HEK293T (cell line): ENCODE measurements at places on chromosomes 1 and 21.

DNA sequence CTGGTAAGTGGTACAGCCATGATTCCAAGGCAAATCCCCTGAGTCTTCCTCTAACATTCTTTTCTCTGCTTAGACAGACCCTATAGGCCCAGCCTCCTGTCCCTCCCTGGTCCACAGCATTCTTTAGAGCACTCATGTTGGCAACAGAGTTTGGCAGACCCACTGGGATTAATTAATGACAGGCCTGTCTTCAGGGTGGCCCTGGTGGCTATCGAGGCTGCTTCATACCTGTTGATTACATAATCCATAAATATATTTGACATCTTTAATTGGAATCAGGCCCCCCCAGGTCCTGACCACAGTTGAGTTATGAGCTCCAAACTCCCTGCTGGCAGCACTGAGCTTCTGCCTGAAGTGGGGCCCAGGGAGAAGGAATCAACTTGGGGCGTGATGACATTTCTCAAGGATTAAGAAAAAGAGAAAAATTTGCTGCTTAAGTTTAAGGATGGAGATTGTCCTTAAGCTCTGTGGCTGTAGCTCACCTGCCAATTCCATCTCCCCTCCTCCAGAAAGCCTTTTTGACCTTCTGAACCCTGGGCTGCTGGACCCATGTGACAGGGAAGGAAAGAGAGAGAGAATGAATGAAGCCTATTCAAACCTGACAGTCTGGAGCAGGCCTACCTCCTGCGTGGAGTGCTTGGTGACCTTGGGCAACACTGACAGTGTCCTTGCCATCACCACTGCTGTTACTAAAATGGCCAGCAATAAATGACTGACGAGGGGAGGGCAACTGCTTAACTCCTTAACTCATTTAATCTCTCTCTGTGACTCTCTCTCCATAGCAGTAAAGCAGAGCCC lies 156.6 kb downstream of the TRABD2B start:
- no peak for DNase-seq

DNA sequence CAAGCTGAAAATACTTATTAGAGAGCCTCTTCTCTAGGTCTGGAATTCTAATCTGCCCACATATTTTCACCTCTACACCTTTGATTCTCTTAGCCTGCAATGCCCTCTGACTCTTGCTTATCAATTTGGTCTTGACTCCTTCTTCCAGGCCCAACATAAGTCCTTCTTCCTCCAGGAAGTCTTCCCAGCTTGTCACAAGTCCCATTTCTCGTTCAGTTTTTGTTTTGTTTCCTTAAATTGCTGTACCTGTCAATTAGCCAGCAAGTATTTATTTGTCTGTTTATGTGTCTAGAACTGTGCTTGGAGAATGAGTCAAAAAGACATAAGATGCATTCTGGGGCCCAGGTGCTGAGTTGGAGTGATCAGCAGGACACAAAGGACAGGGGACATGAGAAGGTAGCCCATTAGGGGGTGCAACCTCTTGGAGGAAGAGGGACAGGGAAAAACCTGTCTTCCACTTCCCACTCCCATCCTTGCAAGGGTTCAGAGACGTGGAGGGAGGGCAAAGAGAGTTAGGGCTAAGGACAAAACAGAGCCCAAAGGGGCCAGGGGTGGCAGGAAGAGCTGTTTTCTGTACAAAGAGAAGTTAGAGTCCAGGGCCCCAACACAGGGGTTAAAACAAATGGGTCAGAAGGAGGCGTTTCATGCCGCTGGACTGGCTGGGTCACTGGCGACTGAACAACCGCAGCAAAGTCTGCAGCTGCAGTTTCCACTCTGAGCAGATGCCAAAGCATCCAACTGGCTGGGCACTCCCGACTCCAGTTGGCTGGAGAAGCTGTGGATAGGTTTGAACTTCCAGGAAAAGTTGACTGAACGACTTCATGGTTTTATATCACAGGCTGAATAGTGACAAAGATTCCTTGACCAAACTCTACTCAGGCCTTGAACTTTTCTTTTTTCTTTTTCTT lies 10.7 kb upstream of the CNR2 start:
- DNase-seq, result no peak

DNA sequence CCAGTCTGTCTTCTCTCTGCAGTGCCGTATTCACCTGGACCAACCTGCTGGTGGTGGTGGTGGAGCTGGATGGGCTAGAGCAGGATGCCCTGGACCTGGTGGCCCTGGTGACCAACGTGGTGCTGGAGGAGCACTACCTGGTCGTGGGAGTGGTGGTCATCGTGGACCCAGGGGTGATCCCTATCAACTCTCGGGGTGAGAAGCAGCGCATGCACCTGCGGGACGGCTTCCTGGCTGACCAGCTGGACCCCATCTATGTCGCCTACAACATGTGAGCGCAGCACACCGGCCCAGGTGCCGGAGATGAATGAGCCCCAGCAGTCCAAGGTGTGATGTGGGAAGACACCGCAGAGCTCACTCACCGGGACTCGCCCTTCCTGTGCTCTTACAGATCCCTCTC lies 37.5 kb downstream of the S100B start:
- DNase-seq, result peak; percentile 5

DNA sequence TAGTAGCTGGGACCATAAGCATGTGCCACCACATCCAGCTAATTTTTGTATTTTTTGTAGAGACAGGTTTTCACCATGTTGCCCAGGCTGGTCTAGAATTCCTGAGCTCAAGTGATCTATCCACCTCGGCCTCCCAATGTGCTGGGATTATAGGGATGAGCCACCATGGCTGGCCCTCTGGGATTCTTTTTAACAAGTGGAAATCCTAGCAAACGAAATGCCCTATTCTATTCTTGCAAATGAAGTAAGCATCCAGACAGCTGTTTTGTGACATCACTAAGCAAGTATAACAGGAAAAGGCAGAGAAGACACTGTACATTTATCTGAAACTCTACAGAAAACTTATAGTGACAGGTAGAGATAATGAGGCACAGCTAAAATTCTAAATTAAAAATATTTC lies 86.4 kb downstream of the DDAH1 start:
- DNase-seq, result no peak

- DNase-seq, result peak; percentile 32
Observed at GRCh38 chr1:240967070-240967724, 355.2 kb upstream of the GREM2 start.

- no peak for DNase-seq
Observed at GRCh38 chr1:114340892-114341291, 170.1 kb downstream of the TRIM33 start.

GRCh38 chr1:212586206-212587015 lies 22.1 kb upstream of the ATF3 start:
- DNase-seq, result no peak

DNA sequence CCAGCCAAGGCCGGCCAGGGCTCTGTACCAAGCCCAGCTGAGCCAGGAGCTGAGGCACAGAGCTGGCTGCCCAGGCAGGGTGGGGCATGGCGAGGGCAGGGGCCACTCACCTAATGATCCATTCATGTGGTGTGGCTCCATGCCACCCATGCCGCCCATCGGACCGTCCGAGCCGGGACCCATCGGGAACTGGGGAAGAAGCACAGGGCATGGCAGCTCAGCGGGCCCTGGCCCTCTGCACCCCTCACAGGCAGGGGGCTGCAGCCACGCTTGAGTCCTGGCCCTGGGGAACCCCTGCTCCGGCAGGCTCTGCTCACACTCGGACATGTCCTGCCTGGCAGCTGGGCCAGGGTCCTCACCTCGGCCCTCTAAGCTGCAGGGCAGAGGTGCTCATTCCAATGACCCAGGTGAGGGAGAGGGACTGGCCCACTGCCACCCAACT lies 28.7 kb downstream of the MRPL37 start:
- no peak for DNase-seq

GRCh38 chr1:178294654-178295053 lies 200.8 kb downstream of the RASAL2 start:
- peak; percentile 13 for DNase-seq

DNA sequence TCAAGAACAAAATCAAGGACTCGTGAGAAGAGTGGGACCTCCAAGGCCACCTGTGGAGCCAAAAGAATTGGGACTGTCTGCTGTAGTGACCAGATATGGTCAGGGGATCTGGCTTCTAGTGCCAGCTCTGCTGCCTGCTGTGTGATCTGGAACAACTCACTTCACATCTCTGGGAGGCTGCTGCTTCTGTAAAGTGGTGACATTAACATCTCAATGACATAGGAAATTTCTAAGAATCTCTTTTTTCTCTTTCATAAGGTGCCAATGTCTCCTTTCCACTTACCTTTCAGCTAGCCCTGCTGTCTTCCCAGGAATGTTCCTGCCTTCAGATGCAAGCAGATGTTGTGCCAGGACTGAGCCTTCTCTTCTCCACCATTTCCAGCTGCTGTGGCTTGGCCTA lies 5.0 kb upstream of the SRSF4 start:
- DNase-seq, result no peak

- no peak for DNase-seq
Observed at GRCh38 chr1:221164029-221164428, 284.8 kb downstream of the HLX start.

GRCh38 chr1:231407547-231408396 lies 14.3 kb downstream of the EGLN1 start:
- DNase-seq, result no peak

- no peak for DNase-seq
Observed at GRCh38 chr21:27817074-27817473, 850.2 kb upstream of the ADAMTS5 start.

GRCh38 chr1:71240656-71241055 lies 159.8 kb upstream of the ZRANB2 start:
- no peak for DNase-seq

- DNase-seq, result no peak
Observed at GRCh38 chr1:178521241-178521640, 8.3 kb downstream of the TEX35 start.

- DNase-seq, result peak; percentile 60
Observed at GRCh38 chr1:208242941-208243526, 1.1 kb downstream of the PLXNA2 start.

GRCh38 chr1:100746542-100746932 lies 27.0 kb downstream of the VCAM1 start:
- no peak for DNase-seq

DNA sequence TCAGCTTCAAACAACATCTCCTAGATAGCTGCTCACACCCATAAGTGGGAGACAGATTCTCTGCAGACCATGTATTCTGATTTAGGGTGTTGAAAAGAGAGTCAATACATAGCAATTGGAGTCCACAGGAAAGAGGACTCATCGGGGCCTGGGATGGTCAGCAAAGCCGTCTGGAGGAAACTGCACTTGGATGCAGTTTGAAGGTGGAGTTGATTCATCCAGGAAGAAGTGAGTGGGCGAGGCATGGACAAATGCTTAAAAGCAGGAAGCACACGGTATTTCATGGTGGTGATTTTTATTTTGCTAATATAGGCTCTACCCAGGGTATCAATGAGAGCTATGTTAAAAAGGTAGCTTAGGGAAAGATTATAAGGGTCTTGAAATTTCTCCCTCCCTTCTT lies 36.8 kb upstream of the DIRAS3 start:
- DNase-seq, result no peak

DNA sequence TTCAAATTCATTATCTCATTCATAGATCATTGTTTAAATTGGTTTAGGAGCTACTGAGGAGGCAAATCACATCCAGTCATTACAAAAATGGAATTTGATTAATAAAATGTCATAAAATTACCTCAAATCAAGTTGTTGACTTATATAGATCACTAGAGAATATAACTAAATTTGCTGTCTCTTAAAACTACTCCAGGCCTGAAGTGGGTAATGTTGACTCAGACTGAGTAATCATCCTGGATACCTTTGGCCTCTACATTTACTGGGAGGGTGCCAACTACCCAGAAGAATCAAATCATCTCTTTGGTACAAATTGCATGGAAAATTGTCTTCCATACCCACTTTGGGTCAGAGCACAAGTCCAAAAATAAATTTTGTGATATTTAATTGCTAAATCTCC lies 191.2 kb upstream of the GREM2 start:
- no peak for DNase-seq

DNA sequence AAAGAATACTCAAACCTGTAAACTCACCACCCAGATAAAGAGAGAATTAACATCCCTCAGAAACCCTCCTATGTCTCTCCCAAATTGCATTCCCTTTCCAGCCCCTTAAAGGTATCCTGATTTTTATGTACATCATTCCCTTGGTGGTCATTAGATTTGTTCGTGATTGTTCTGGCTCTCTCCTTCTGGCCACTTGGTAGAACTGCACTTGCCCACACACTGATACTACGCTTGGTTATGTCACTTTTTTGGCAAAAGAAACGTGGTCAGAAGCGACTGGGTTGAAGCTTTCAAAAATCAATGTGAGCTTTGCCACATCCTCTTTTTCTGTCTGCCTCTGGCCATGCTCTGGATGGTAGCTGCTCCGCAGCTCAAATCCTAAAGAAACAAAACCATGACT lies 76.3 kb downstream of the KRTAP19-8 start:
- DNase-seq, result peak; percentile 46

DNA sequence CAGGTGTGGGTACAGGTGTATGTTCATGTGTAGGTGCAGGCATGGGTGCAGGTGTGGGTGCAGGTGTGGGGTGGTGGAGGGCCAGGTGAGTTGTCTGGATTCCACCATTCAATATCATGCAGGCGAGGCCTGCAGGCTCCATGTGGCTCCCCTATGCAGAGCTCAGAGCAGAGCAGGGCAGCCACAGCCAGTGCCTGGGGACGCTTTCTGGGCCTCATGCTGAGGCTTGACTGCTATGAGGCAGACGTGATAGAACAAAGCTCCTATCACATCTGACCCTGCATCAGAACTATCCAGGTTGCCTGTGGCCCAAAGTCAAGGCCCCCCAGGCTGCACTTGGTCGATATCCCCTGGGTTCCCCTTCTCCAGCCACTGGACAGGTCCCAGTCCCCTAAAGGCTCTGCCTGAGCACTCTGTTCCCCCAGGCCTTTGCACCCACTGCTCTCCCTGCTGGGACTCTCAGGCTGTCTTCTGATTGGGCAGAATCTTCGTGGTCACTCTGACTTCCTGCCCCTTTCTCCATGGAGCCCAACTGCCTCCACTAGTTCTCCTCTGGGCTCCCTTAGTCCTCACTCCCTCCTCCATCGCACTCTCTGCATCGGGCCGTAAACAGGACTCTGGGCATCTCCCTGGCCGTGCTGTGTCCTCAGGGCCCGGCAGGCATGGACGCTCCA lies 78.6 kb upstream of the ACTL8 start:
- no peak for DNase-seq
